ENCODE measurements at places on chromosomes 5 and 9.
A peak's percentile ranks its signal among the peaks of the same experiment; 100 is the strongest.

- DNase-seq: no peak
These were observed 96.6 kb downstream of the DPYSL3 start for GRCh38 chr5:147413266-147413665.

DNA sequence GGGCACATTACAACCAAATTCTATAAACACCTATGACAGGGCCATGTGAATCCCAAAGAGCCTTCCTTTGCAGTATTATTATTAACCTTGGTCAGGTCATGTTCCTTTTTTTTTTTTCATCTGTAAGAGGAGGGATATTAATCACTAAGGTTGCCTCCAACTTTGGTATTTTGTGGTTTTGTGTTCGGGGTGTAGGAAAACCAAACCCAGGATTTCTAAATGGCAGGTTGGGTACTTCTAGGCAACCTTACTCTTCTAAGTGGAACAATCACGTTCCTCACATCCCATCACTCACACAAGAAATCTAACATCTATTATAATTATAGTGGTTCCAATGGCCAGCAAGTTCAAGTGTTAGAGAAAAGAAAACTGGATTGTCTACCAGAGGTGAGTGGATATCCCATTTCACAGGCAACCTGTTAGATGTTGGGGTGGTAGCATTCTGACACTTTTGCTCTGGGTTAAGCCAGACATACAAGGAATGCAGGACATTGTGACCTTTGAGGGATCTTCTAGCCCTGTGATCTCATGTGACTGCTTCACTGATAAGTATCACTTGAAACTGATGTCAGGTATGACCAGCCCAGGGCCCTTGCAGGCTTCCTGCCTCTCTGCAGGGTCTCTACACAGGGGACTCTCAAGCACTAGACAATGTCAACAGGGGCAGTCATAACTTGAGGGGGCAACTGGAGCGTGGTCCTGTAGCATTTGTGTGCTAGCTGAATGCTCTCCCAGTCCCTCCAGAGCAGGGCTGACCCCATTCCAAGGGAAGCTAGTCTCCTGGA, 126.2 kb upstream of the VLDLR start:
- no peak for DNase-seq

DNA sequence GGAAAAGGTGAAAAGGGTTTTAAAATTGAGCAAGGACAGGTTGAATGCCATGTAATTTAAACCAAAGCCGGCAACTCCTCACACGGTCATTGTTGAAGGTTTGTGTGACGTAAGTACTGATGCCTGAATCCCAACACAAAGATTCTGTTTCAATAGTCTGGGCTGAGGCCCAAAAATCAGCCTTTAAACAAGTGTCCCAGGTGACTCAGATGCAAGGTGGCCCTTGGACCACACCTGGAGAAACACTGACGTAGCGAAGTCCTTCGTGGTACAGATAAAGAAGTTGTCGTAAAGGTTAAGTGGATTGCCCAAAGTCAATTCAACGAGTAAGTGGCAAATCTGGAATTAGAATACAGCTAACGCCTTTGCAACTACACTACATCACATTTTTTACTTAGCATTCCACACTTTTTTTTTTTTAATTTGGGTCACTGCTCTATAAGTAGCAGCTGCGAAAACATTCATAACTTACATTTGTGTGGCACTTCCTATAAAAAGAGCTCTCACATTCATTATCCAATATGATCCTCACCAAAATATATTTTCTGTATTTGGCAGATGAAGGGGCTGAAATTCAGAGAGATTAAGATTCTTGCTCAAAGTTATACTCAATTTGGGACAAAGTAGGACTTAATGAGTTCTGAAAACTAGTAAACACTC, 111.3 kb downstream of the LPAR1 start:
- DNase-seq: no peak

DNA sequence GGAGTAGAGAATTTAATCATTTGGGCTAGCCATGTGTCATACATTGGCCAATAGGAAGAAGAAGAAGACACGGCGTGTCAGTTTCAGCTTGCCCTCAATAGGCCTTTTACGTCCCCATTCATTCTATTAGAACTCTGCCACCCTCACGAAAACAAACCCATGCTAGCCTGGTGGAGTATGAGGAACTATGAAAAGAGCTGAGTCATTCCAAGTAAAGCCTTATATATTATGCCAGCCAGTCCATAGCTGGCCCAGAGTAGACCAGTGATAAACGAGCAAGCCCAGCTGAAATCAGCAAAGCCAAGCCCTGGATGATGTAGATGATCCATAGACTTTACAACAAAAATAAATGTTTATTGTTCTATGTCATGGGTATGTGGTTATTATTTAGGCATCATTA, 895.1 kb downstream of the TLE1 start:
- no peak for DNase-seq

DNA sequence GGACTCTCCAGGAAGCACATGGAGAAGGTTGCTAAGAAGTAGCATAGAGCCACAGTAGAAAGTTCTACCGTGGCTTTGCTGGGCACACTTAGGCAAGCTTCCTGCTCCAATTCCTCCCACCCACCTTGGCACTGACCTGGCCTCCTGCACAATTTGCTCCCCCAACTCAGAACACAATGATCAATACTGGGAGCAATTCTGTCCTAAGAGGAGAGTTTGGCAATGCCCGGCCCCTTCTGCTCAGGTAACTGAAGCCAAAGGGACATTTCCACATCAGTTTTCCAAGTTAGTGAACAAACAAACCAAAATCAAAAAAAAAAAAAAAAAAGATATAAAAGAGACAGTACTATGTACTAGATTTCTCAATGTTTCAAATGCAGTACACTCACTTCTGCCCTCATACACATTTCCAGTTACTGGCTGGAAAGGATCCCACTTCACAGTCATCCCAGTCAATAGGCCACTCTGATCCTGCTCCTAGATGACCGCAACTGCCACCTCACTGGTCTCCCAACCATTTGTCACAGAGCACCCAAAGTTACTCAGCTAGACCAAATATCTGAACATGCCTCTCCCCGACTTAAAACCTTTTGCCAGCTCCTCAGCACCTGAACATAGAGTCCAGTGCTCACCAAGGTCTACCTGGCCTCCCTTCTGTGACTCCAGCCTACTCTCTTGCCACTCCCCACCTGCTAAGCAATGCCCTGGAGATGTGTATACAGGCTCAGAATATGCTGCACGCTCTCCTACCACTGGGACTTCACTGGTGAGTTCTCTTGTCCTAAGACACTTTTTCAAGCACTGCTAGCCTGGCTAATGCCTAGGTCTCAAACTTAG, 21.3 kb downstream of the ABCA1 start:
- peak; percentile 32 for DNase-seq

DNA sequence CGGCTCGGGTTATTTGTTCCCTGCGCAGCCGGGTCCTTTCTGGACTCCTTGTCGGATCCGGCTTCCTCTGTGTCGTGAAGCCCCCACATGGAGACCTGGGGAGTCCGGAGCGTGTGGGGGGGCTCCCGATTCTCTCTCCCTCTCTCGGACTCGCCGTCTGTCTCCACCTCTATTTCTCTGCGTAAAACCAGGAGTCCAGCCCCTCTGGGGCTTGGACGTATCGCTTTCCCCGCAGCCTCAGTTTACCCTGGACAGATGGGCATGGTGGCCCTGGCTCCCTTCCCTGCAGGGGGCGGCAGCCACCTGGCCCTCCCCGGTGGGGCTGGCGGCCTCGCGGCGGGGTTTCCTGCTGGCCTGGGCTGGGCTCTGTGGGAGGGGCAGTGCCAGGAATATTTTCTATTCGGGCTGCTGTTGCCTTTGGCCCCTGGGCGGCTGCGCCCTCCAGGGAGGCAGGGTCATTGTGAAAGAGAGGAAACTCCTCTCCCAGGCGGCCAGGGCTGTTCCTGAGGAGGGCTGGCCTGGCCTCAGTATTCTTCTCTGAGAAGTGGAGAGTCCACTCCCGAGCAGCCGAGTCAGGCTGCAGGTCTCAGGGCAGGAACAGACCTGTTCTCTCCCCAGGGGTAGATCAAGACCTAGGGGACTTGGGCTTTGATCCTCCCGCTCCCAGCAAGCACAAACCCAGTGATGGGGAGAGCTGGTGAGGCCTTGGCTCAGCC, 665 bp downstream of the ASS1 start:
- DNase-seq: peak; percentile 30

DNA sequence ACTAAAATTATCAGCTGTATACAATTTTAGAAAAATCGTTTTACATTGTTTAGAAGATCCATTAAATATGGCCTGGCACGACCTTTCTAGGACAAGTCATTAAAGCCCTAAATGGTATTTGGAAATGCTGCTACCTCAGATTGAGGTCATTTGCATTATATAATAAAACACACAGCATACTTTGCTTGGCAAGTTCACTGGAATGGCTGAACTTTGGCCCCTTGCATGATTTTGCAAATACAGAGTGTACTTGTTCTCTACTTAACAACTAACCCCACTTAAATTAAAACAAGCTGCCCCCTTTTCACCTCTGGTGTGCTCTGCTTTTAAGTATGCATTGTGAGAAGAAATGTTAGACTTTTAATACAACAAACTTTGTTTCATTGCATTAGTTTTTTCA, 860.1 kb downstream of the PTPRD start:
- no peak for DNase-seq

DNA sequence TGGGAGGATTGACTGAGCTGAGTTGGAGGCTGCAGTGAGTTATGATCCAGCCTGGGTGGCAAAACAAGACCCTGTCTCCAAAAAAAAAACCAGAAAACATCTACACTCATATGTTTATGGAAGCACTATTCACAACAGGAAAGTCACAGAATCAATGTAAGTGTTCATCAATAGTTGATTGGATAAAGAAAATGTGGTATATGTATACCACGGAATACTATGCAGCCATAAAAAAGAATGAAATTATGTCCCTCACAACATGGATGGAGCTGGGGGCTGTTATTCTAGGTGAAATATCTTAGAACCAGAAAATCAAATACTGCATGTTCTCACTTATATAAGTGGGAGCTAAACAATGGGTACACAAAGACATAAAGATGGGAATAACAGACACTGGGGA, 2.8 kb upstream of the SLC25A2 start:
- DNase-seq: no peak

- no peak for DNase-seq
These were observed 40.1 kb downstream of the SMARCA2 start for GRCh38 chr9:2055203-2055658.

- DNase-seq: no peak
These were observed 605 bp downstream of the CHSY3 start for GRCh38 chr5:129904667-129905472.

DNA sequence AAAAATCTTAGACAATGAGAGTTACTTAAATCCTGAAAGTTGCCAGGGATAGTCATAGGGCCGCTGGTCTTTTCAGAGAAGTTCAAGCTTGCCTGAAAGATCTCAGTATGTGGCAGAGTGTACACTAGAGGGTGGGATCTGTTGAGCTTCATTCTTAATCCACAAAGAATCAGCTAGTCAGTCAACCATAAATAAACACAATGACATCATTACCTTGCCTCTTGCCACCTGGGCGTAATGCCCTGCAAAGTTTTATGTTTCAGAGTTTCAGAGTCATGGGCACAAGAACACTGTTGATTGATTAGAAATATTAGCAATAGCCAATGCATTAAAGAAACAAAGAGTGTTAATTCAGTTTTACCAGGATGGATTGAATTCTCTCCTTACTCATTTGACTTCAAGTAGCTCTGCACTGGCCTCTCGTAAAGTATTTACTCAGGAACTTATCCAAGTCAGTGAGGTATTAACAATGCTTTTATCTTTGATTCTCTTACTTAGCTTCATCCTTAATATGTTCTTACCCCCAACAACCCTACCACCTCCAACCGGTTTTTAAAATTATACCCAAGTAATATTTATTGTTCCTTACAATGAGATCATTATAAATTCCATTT, 14.3 kb upstream of the ANXA1 start:
- DNase-seq: no peak

- no peak for DNase-seq
These were observed 34.7 kb upstream of the IL6ST start for GRCh38 chr5:56029457-56029856.

GRCh38 chr9:92299116-92299515, 5.6 kb upstream of the IARS1 start:
- DNase-seq: no peak

GRCh38 chr9:37984672-37985611, 81.0 kb upstream of the SLC25A51 start:
- no peak for DNase-seq

Data from breast epithelium (tissue), 4 donors.